Stimulated activated CD4-positive, alpha-beta T cell treated with anti-CD3 and anti-CD28 coated beads, TNF-alpha, amount 100 ng/mL, for 4 hours (primary cell): ENCODE measurements at places on chromosomes 1 and 21.

DNA sequence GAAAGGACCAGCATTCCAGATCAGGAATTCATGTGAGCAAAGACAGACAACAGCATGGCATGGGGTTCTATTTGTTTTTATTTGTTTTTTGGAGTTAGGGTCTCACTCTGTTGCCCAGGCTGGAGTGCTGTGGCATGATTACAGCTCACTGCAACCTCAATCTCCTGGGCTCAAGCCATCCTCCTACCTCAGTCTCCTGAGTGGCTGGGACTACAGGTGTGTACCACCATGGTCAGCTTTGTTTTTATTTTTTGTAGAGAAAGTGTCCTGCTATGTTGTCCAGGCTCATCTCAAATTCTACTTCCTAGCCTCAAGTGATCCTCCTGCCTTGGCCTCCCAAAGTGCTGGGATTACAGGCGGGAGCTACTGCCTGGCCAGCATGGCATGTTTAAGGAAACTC lies 9.7 kb upstream of the CAMK2N1 start:
- DNase-seq: no peak

DNA sequence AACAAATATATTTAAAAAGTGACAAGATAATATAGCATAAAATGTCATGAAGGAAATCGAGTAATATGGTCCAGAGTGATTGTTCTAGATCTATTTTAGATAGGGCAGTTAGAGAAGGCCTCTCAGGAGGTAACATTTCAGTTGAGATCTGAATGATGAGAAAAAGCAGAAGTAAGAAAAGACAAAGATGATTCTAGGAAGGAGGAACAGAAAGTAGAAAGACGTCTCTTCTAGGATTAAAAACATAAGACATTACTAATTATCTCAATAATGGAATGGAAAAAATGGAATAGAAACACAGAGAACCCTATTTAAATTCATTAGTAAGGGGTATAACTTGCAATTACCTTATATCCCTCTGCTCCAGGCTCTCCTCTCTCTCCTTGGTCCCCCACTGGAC lies 130.0 kb upstream of the ZNHIT6 start:
- no peak for DNase-seq

- no peak for DNase-seq
These were observed at the start of gene DIRAS3 for GRCh38 chr1:68049941-68050878. Gene DIRAS3 (minus strand): TSS chr1:68050627. CDS start chr1:68047297, 3,330 bp downstream.

GRCh38 chr1:176884286-176884685 lies 280.2 kb downstream of the ASTN1 start:
- no peak for DNase-seq
